ENCODE measurements at places on chromosomes 7 and 10.

- no peak for DNase-seq
Observed at GRCh38 chr10:17758896-17759295, 6.9 kb downstream of the TMEM236 start.

DNA sequence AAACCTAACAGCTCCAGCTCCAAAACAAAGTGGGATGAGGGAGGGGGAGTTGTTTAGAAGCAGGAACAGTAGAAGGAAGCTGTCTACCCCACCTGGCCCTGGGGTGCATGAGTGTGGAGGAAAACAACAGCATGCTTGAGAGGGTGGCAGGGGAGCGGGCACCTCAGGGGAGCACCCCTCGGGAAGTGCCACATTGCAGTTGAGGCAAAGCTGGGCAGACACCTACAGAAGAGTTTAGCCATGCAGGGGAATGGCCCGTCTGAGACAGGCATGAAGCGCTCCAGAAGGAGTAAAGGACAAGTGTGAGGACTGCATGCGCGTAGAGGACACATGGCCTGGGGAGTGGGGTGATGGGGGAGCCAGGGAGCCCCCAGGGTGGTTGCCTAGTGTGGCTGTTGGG lies 18.1 kb downstream of the CHAT start:
- no peak for DNase-seq

DNA sequence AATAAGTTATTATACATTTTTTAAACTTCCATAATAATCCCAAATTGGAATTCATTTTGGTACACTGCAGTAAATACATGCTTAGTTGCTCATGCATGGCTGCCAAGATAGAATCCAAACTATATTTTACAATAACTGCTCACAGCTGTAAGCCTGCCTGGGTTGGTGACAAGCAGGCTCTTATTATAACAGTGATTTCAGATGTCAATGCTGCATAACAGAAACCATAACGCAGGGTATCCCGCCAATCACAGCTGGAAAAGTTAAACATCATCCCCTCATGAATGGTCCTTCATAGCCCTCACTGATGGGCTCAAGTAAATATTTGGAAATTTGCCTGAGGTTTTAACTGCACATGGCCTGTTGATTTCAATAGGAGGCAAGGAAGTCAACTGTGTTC lies 149.8 kb downstream of the AMPH start:
- no peak for DNase-seq

- DNase-seq, result no peak
Observed at GRCh38 chr10:10644008-10644646, 373.5 kb upstream of the CELF2 start.

DNA sequence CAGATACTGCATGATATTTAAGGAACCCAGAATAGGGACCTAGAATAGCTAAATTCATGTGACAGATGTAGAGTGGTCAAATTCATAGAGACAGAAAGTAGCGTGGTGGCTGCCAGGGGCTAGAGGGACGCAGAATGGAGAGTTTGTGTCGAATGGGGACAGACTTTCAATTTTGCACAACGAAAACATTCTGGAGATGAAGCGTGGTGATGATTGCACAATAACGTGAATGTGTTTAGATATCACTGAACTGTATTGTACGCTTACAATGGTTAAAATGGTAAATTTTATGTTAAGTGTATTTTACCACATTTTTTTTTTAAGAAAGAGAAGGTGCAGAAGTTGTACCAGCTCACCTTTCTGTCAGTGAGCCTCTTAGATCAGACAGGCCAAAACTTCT lies 137.8 kb upstream of the TNS3 start:
- DNase-seq, result no peak

DNA sequence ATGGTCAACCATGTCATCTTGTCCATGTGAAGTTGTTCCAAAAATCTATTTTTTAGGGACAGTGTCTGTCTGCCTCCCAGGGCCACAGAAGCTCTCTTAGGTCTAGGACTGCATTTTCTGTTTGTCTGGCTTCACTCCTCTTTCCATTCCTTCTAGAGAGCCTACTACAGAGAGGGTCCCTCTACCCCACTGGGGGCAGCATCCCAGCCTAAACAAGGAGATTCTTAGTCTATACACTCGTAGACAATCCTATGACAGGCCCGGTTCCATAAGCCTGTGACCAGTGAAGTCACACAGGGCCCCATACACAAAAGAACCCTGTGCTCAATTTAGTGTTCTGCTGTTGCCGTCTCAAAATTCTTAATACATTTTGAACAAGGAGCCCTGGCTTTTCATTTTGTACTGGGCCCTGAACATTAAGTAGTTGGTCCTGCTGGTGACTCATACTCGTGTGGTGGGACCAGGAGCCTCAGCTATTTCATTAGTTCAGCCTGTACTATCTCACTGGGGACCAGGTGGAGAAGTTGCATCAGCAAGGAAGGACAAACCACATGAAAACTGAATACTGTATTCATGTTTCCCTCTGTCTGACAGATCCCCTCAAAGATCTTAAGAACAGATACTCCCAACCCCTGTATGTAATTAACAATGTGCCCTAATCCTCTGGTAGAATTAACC lies 23.5 kb upstream of the FAM180A start:
- no peak for DNase-seq

DNA sequence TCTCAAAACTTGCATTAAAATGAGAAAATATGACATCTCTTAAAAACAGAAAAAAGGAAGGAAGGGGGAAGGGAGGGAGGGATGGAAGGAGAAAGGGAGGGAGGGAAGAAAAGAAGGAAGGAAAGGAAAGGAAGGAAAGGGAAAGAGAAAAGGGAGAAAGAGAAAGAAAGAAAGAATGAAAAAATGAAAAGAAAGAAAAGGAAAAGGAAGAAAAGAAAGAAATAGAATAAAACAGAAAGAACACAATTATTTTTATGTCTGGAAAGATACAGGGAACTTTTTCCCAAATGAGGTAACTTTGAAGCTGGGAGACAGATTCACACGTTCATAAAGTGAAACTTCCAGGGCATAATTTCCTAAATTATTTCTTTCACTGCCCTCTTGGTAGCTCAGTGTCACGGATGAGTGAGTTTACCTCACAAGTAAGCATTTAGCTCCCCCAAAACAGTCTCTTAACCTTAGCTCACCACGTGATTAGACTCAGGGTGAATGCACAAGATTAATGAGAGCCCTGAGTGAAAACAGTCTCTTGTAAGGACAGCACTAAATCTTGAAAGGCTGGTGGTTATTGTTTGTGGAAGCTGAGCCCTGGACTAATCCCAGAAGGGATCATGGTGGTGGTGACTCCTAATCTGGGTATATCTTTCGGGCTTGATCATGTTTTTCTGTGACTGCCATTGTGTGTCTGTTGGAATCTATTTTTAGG lies 74.1 kb upstream of the HDAC9 start:
- no peak for DNase-seq

DNA sequence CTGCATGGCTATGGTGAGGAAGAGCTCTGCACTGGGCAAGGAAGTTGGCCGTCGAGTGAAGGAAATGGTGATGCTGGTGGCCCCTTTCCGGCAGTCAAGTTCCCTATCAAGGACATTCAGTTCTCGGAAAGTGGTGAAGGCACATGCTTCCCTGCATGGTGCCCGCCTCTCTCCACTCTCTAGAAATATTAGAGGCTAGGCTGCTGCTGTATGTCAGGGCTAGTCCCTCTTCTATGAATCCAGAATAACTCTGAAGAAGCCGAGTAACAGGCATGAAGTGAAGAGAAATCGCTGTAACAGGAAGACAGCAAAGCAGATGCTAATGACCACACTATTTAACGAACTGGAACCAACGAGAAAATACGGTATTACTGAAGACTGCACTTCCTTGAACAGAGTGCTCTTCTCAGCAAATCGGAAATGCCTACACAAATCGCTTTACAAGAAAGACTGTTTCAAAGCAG lies 5.4 kb downstream of the IDI1 start:
- DNase-seq, result no peak

GRCh38 chr7:4745971-4746919 lies 29.2 kb upstream of the AP5Z1 start:
- no peak for DNase-seq

GRCh38 chr10:91630625-91631024 lies 2.2 kb downstream of the PPP1R3C start:
- DNase-seq, result no peak

DNA sequence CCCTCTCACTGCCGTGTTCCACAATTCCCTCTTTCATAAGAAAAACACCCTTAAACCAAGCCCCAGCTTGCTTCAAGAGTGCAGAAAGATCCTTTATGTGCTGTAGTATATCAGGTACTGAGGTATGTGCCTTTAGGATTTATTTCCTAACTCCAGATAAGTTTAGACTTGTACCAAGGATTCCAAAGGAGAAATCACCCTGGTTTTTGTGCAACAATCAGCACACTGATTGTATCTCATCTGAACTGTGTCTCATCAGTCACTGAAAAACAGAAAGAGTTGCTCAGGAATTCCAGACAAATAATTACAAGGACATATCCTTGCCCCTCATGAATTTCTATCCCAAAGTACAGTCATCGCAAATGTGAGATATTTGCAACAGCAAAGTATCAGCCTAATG lies 77.2 kb upstream of the PTPRZ1 start:
- no peak for DNase-seq

GRCh38 chr10:101018600-101019439 lies 12.1 kb downstream of the PDZD7 start:
- no peak for DNase-seq

GRCh38 chr7:92092210-92092609 lies 42.1 kb downstream of the CYP51A1 start:
- DNase-seq, result no peak

DNA sequence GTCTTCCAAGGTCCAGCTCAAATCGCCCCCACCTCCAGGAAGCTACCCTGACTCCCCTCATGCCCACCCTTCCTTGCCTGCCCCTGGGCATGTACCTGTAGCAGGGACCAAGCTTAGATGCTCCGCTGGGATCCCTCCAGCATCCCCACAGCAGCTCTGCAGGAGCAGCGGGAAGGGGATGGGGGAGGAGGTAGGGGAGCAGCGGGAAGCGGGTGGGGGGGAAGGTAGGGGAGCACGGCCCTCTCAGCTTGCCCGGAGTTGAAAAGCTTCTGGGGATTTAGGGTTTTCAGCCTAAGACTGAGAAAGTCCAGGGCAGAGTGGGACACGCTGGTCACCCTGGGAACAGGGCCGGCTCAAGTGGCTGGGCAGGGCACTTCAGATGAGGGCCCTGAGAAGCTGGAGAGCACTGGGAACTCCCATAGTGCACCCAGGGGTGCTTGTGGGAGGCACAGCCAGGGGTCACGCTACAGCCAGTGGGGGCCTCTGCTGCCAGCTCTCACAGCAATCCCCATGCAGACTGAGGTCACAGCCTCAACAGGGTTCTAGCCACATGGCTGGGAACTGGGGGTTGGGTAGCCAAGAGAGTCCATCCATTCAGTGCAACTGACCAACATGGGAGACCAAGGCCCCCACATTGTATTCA lies 13.4 kb downstream of the WDR86 start:
- DNase-seq, result no peak

DNA sequence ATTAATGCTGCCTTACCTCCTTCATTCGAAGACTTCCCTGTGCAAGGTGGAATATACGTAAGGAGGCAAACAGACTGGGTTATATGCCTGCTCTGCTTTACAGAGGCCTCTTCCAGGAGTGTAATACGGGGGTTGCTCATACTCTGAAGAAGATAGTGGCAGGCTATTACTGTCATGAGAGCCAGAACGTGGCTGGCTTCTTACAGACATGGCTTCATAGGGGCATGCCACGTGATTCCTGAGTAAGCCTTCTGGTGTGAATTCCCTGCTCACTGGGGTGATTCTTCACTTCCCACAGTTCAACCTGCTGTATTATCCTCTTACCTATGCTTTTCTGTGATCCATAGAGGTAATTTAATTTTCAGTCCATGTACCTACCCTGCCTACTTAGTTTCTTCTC lies 141.8 kb downstream of the ST7 start:
- DNase-seq, result no peak

- no peak for DNase-seq
Observed at GRCh38 chr7:100957832-100958421, 8.6 kb downstream of the MUC3A start.

GRCh38 chr10:48442809-48443177 lies 136.3 kb downstream of the MAPK8 start:
- DNase-seq, result no peak

DNA sequence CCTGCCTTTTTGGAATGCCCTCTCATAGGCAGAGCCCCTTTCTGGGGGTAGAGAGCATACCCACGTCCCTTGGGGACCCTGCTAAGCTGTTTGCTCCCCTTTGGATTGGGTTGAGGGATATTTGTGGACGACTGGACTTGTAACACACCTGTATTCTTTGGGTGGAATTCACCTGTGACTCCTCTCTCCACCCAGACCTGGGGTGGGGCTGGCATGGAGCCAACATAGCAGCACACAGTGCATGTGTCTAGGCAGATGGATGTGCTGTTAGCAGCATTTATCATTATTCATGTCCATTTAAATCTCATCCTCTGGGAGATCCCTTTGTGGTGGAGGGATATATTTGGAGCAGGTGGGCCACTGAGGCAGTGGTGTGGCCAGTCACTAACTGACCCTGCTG lies 51.0 kb downstream of the CDH23 start:
- DNase-seq, result no peak

DNA sequence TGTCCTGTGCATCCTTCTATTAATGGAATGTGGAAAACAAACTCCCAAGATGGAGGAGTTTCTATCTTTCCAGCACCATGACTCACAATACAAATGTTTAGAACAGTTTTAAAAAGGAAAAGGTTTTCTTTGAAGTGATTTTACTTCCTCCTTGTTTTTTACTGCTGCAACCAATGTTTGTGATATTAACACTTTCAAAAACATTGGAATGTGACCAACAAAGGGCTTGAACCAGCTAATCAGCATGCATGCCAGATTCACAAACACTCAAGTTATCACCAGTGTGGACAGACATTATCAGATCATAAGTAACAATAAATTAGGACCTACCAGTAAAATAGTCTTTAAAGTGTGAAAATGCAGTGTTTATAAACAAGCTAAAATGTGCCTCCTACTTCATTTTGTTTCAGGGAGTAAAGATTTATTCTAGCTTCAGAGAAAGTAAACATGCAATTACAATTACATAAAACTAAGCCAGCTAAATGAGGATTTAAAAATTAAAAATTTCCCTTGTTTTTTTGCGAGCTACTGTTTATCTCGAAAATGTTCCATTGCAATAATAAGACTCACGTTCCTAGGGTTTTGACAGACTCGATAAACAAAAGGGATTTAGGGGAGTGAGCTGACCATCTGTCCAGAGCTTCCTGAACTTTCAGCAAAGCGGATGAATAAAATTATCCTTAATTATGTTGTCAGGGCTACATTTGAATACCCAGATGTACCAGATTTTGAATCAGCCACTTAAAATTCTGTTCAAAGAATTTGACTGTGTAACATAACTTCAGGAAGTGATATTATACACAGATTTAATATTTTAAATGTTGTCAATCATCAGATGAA lies 29.8 kb downstream of the CPVL start:
- DNase-seq, result no peak

All from cortex of kidney (tissue), 1 donor.